Heart right ventricle (tissue), 16 donors: ENCODE measurements at places on chromosomes 6 and 20. TPM values are rescaled to one million over a fixed set of nuclear protein-coding genes. Genes with fewer than 3 reads are reported as not detected.

- DNase-seq = peak; percentile 41
Measured at GRCh38 chr6:158649289-158650143, at the start of gene SYTL3. Gene SYTL3, plus strand, starts transcription at chr6:158650054. Its CDS starts 13,215 bp downstream, at chr6:158663269.

GRCh38 chr6:3392930-3393835 is 63.7 kb downstream of the SLC22A23 start:
- DNase-seq = no peak

DNA sequence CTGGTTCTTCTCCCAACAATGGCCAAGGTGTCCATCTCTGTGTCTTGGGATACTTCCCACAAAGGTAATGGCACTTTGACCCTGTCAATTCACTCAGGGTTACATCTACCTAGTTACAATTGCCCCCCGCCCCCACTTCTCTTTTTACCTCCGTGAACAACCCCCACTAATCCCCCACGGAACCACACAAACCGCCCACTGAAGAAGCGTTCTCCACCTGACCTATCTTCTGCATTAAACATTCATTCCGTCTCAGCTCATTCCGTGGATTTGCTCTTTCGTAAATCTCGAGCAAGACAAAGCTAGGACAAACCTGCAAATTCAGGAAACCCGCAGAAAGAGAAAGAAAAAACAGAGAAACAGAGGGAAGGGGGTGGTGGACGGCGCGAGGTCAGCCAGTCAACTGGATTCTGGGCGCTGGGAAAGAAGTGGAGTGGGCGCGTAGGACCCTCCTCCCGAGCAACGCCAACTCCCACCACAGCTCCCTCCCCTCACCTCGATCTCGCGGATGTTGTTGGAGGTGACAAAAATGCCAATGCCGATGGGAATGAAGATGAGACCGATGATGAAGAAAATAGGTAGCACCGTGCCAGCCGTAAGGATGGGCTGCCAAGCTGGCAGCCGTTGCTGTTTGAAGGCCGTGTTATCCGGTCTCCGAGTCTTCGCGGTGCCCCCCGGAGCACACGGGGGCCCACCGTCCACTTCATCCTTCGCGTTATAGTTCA is 523 bp downstream of the TMEM30A start:
- no peak for DNase-seq

- no peak for DNase-seq
Measured at GRCh38 chr6:6689400-6690143, 101.1 kb downstream of the LY86 start.

The RRP36 gene
- polyA plus RNA-seq = 19.4 TPM

The SYNDIG1 gene
- polyA plus RNA-seq = 13.1 TPM
